ENCODE measurements at places on chromosomes 3 and 15.
A peak's percentile ranks its signal among the peaks of the same experiment; 100 is the strongest.

DNA sequence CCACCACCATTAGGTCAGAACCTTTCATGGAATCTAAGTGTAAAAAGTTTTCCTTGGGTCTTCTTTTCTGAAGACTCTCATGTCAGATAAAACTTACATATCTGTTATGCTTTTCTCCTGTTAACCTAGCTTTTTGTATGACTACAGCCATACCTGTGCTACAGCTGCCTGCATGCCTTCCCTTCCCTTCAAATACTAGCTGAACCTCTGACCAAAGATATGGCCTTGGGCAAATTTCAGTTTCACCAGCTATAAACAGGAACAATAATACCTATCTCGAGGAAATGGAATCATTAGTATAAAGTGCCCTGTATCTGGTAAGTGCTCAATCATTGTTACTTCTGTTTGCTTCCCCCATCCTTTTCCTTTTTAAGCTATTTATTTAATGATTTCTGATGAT is 25.0 kb downstream of the GLB1 start:
- DNase-seq = no peak

DNA sequence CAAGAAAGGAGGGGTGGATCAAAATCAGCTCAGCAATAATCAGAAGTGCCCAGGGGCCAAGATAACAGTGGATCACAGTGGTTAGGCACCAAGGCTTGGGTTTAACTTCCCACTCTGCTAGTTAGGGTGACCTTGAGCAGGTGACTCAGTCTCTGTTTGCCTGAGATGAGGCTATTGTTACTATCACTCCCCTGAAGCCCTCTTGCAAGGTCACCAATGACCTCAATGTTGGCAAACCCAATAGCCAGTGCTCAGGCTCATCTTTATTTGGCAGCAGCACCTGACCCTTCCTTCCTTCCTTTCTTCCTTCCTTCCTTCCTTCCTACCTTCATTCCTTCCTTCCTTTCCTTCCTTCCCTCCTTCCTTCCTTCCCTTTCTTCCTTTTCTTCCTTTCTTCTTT is 102.4 kb upstream of the HACD2 start:
- no peak for DNase-seq

DNA sequence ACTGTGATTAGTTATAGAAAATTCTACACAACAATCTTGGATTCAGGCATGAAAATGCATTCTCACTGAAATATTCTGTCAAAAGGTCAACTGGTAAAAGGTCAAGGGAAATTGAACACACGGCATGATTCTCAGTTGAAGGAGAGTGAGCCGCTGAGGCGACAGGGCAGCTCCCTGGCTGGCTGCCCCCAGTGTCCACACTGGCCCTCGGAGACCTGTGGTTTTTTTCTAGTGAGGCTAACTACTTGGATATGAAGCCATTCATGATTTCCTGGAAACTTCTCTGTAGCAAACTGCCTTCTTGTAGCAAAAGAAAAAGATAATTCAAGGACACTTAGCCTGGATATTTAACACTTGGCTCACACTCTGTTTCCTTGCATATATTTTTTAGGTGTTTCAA is 37.2 kb downstream of the AADACL2 start:
- DNase-seq = no peak

DNA sequence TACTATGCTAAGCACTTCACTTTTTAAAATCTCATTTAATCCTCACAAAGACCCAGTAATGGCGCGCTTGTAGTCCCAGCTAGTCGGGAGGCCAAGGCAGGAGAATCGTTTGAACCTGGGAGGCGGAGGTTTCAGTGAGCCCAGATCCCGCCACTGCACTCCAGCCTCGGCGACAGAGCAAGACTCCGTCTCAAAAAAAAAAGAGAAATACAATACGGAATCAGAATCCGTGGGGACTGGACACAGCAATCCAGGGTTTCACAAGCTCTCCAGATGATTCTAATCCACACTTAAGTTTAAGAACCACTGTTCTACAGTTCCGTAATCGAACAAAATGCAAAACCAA is 426 bp upstream of the SUMF1 start:
- DNase-seq = no peak

DNA sequence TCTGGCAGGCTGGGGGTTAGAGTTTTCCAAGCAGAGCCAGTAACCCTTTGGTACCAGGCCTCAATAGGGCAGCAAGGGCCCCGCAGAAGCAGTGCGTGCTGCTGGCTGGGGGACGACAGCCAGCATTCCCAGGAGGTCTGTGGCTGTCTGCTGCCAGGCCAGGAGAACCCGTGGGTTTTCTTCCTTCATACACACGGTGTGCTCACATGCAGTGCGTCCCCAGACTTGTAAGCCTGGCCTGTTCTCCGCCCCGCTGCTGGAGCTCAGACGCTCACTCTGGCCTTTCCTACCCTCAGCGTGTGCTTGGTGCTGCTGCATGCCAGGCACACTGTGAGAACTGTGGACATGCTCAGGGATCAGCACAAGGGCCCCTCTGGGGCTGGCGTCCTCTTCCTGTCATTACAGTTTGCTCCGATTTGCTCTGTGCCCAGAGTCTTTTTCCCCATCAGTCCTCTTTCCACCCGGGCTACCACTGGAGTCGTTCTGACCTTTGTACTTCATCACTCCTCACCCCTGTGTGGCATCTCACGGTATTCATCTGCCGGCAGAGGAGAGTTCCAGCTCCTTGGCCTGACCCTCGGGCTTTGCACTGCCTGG is 149.5 kb downstream of the DNAJB8 start:
- no peak for DNase-seq

- DNase-seq = no peak
These were observed 213.6 kb downstream of the FEZF2 start for GRCh38 chr3:62159709-62160092.

GRCh38 chr3:192130534-192131132 is 596.7 kb downstream of the FGF12 start:
- peak; percentile 1 for DNase-seq

GRCh38 chr3:150235799-150236198 is 172.3 kb upstream of the TSC22D2 start:
- DNase-seq = no peak

DNA sequence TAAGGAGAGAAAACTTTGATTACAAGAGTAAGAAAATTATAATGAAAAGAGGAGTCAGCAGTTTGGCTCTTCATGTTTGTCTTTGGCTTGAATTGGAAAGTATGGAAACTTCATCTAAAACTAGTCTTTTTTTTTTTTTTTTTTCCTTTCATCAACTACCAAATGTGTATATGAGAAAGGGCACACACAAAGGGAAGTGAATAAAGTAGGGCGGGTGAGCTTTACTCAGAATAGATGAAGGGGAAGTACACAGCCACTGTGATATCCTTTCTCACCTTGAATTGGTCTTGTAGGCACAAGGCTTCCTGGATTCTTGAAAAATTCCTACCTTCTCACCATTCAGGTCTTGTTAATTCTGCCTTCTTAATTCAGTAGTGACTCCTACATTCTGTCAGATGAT is 652.3 kb upstream of the KCNMB2 start:
- DNase-seq = no peak

- no peak for DNase-seq
These were observed 114.0 kb upstream of the OSTN start for GRCh38 chr3:191085091-191085490.

DNA sequence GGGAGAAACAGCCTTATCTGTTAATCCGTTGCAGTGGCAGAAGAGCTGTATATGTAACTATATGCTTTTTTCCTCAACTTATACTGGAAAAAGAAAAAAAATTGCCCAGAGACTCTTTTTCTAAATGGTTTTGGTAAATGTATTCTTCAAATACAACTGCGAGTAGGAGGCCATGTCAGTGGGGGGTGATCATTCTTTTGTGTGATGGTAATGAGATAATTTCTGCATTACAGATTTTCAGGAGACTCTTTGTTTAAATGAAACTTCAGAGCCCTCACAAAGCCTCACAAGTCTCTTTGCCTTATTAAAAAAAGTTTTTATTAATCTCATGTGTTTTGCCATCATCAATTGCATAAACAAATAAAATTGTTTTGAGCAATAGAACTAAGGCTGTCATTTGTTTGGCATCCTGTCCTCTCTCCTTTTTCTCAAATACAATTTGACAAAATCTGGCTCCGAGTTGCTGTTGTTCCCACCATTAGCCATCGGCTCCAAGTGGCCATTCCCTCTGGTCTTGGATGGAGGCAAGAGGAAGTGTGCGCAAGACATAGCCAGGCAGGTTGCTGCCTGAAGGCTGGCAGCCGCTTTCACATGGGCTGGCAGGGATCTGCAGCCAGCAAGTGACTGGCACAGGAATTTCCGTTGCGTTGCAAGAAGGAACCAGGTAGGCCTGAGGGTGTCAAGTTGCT is 116.7 kb downstream of the FNDC3B start:
- no peak for DNase-seq

DNA sequence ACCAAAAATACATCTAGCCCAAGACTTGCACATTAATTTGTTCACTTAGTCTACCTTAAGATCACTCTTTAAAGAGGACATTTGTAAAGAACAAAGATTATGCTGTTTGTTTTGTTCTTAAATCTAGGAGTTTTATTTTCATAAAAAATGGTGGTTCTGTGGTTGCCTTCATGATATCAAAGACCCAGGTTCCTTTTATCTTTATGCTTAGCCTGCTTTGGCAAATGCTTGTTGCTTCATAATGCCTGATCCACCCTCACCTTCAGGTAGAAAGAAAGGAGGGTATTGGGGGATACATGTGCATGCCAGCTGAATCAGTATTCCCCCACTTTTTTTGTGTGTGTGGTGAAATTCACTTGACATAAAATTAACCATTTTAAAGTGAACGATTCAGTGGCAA is 48.5 kb downstream of the GTF2E1 start:
- no peak for DNase-seq

- DNase-seq = no peak
These were observed 634.6 kb downstream of the AGBL1 start for GRCh38 chr15:86714241-86714640.

- peak; percentile 62 for DNase-seq
These were observed 107.2 kb downstream of the FRMD5 start for GRCh38 chr15:44087578-44088465.

- no peak for DNase-seq
These were observed 675.1 kb downstream of the NLGN1 start for GRCh38 chr3:174072675-174073074.

- no peak for DNase-seq
These were observed 280.4 kb downstream of the KLF13 start for GRCh38 chr15:31606931-31607497.

DNA sequence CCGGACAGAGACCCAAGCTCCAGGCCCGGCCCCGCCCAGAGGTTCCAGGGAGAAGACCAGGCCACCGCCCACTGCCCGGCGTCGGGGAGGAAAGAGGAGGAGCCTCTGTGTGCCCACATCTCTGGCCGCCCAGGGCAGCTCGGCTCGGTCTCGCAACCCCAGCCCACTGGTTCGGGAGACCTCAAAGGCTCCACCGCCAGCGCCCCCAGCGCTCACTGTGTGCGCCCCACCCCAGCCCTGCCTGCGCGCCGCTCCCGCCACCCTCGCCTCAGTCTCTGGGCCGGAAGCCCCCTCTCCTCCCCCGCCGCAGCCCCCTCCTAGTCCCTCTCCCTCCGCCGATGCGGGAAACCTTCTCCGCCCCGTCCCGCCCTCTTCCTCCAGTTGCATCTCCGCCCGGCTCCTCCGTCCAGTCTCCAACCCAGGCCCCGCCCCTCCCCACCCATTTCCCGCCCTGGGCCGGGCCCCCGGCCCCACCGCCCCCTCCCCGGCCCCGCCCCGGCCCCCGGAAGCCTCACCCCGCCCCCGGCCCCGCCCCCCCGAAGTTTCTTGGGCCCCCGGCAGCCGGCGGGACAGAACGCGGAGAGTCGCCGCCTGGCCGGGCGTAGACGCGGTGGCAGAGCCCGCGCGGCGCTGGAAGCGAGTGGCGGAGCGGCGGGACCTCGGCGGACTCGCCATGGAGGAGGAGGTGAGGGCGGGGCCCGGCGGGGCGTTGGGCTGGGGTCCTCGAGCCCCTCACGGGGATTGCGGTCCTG is at the start of gene PLEKHO2:
Gene PLEKHO2 (plus strand): TSS at position 572 of the 752 bp plus-strand sequence. CDS start 102 bp downstream, at position 674.
- peak; percentile 77 for DNase-seq

GRCh38 chr3:150146991-150147761 is 176.5 kb upstream of the PFN2 start:
- DNase-seq = peak; percentile 69

- DNase-seq = no peak
These were observed 18.1 kb downstream of the GHRL start for GRCh38 chr3:10274601-10275000.

GRCh38 chr15:53580366-53580765 is 179.1 kb downstream of the WDR72 start:
- DNase-seq = no peak

GRCh38 chr3:115018694-115019093 is 128.4 kb downstream of the ZBTB20 start:
- no peak for DNase-seq

GRCh38 chr3:124772081-124772831 is 42.0 kb downstream of the UMPS start:
- no peak for DNase-seq

GRCh38 chr3:65867463-65868210 is 171.1 kb downstream of the MAGI1 start:
- no peak for DNase-seq

DNA sequence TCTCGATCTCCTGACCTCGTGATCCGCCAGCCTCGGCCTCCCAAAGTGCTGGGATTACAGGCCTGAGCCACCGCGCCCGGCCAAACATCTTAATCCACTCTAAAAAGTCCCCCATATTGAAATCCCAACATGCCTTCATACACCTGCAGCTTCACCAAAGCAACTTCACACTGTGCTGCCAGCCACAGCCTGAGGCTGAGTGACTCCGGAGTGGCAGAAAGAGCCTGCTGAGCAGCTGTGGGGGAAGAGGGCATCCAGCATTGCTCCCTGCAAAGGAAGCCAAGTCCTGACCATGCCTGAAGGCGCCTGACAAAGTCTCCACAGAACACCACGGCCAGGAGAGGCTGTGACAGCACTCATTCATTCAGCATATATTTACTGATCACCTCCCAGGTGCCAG is 21.6 kb upstream of the VGLL4 start:
- DNase-seq = no peak

DNA sequence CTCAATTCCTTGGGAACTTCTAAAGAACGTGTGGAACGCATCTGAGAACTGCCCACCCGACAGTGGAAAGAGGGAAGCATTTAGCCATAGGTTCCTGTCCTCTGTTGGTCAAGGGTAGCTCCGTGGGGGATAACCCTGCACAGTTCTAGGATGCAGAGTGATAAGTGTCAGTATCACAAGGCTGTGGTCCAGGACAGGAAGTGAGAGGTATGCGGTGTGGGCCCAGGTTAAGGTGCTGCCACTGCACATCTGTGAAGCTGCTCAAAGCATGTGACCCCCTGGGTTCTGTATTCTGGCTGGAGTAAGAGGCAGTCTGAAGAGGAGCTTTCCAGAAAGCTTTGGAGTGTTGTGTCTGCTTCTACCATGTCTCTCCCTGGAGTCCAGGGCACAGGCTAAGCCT is 51.7 kb upstream of the HES1 start:
- no peak for DNase-seq

GRCh38 chr3:18424729-18425640 is at the start of gene SATB1:
Gene SATB1 (minus strand): TSS chr3:18425339. CDS start chr3:18420967, 4,372 bp downstream.
- DNase-seq = peak; percentile 2

DNA sequence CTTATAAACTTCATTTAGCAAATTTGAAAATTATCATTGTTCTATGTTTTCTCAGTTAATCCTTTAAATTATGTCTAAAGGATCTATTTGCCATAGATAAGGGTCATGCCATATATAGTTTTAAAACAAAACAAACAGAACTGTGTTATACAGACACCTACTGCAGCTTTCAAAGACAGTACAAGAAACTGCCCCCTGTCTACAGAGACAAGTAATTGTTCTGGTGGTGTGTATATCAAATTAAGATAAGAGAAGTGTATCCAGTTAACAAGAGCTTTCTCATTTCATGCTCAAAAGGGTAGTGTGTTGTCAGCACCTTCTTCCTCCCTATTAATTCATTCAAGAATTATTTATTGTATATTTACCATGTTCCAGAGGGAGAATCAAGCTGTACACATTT is 201.2 kb downstream of the FMN1 start:
- DNase-seq = no peak
